Activated CD4-positive, alpha-beta T cell treated with anti-CD3 and anti-CD28 coated beads, Interleukin-2, Interleukin-6, amounts not matched to agents 100 ng/mL and 50 ng/mL, durations not matched to agents 16 hours and 8 hours (primary cell): ENCODE measurements at places on chromosomes 3 and 15.
A peak's percentile ranks its signal among the peaks of the same experiment; 100 is the strongest.

- peak; percentile 59 for DNase-seq
Measured at GRCh38 chr15:26889298-26889898, 22.5 kb downstream of the GABRA5 start.

- no peak for DNase-seq
Measured at GRCh38 chr3:189789432-189789831, 158.2 kb downstream of the TP63 start.

DNA sequence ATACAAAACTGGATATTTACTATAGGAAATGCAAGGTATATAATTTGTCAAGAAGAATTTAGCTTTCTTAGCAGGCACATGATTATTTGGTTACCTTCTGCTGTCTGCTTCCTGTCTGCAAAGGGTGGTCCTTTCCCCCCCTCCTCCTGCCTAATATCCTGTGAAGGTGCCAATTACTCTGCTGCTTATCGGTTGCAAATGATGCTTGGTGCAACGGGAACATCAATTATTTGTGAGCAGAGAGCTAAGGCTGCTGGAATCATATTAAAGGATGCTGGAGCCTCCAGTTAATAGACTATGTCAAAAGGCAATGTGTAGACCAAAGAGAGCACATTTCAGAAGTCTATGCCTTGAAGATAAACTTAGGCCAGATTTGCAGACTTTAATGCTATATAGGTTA is 443.7 kb upstream of the ONECUT1 start:
- no peak for DNase-seq

DNA sequence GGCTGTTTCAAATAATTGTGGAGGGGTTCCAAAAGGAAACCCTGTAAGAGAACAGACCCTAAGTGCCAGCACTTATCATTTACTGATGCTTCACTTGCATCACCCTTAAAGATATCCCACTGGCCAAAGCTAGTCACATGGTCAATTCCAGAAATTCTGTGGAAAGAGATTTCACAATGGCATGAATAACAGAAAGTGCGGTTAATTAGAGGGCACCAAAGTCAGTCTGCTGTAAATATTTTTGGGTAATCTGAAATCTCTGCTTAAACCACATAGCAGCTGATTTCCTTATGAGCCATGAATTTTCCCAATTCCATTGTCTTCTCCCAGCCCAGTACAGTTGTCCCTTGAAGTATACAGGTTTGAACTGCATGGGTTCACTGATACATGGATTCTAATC is 346.1 kb downstream of the SI start:
- DNase-seq = no peak

DNA sequence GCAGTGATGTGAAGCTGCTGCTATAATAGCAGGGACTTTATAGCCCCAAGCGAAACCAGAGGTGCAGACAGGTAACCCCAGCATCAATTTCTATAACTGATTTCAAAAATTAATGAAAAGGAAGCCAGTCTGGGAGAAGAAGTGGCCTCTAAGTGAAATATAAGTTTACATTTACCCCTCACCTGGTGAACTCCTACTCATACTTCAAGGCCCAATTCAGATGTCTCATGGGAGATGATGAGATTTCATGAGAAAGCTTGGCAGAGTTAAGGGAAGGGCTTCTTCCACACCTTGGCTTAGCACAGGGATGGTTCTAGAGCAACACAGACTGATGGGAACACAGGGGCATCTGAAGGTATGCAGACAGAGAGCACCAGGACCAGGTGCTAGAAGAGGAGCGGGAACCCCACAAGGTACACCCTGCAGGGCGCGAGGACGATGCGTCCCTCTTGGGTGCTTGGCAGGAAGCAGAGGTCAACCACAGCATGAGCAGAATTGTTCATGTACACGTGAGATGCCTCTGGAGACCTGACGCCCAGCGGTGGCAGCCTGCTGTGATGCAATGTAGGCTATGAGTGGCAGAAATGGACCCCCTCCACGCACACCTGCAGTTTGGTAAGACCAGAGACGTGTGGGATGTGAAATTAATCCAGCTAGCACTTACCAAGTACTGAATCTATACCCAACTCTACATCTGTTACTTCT is 102.9 kb downstream of the SRGAP3 start:
- DNase-seq = no peak

- no peak for DNase-seq
Measured at GRCh38 chr3:40358454-40358853, 28.5 kb upstream of the ENTPD3 start.

- peak; percentile 81 for DNase-seq
Measured at GRCh38 chr3:39147711-39148434, 5.5 kb downstream of the CSRNP1 start.

DNA sequence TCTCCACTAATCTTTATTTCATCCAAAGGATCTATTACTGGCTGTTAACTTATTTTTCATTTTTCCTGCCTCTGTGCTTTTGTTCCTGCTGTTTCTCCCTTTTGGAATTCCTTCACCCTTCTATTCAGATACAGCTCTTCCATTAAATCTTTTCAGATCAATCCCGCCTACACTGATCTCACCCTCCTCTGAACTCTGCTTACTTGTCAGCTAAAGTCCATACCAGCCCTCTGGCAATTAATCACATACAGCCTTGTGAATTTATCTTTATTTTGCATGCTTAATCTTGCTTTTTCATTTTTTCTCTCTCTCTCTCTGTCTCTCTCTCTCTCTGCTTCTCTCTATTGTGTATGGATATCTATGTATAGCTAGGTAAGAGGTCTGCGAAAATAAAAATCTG is 100.8 kb upstream of the UMPS start:
- no peak for DNase-seq

DNA sequence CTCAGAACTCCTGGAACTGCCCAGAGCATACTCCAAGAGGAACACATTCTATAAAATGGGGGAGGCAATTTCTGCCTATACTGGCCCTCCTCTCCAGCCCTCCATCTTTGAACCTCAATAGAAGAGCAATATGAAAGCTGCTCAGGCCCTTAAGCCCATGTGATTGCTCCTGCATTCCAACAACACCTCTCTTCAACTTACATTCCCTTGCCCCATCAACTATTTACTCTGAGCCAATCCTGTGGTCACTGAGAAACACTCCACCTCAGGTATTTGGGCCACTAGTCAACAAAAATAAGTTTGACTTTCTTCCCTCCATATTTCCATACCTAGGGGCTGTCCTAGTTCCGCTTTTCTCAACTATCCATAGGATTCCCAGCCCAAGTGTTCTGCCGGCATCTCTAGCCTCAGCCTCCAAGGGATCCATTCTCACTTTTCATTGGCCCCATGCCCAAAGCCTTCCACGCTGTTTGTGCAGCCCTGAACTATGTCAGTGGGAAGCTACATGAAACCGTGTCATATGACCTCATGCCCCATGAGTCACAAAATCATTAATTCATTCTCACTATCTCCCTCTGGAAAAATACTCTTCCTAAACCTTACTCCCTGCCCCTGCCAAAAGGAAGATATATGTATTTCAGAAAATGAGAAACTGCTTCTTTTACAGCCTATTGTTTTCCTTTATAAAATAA is 61.6 kb downstream of the GJD2 start:
- no peak for DNase-seq

- DNase-seq = no peak
Measured at GRCh38 chr3:181618260-181618659, 93.5 kb upstream of the SOX2 start.

GRCh38 chr3:169780742-169781141 is 7.5 kb downstream of the MYNN start:
- peak; percentile 41 for DNase-seq

DNA sequence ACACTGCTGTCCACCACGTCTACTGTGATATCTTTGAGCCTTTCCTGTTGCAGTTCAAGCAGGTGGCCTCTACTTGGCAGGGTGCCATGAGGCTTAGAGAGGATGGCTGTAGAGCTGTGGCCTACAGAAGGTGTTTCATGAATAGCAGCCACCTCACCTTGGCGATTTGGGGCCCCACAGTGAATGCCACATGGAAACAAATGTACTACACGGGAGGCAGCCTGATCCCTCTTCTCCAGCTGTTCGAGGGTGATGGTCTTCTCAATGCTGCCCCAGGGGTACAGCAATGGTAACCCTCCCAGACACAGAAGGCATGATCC is 70.7 kb downstream of the FAM43A start:
- no peak for DNase-seq

GRCh38 chr3:1609416-1609815 is 489.2 kb upstream of the CNTN4 start:
- no peak for DNase-seq

DNA sequence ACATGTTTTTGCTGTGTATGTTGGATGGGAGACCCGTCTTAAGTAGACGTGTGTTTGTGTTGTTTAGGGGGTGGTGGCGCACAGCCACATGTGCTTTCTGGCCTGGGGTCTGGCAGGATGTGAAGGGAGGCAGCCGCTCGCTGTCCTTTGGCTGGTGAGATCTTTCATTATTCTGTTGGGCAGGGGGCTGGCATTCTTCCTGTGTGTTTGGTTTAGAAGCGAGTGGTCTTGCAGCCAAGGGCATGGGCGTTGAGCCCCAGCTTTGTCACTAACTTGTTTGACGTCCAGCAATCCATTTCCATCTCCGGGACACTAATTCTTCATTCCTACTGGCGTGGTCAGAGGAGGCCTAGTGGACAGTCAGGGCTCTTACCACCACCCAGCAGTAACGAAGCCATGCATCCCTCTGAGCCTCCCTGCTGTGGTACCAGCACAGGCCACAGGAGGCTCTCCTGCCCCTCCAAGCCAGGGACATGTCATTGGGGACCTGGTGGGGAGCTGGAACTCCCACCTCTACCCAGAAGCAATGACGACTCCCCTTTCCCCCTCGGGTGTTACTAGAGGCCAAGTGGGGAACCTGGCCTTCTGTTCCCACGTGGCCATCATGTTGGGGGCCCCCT is 10.7 kb downstream of the THSD4 start:
- no peak for DNase-seq

GRCh38 chr3:149967086-149967685 is 3.5 kb downstream of the PFN2 start:
- peak; percentile 45 for DNase-seq

GRCh38 chr3:167978486-167978885 is 117.2 kb downstream of the GOLIM4 start:
- no peak for DNase-seq

DNA sequence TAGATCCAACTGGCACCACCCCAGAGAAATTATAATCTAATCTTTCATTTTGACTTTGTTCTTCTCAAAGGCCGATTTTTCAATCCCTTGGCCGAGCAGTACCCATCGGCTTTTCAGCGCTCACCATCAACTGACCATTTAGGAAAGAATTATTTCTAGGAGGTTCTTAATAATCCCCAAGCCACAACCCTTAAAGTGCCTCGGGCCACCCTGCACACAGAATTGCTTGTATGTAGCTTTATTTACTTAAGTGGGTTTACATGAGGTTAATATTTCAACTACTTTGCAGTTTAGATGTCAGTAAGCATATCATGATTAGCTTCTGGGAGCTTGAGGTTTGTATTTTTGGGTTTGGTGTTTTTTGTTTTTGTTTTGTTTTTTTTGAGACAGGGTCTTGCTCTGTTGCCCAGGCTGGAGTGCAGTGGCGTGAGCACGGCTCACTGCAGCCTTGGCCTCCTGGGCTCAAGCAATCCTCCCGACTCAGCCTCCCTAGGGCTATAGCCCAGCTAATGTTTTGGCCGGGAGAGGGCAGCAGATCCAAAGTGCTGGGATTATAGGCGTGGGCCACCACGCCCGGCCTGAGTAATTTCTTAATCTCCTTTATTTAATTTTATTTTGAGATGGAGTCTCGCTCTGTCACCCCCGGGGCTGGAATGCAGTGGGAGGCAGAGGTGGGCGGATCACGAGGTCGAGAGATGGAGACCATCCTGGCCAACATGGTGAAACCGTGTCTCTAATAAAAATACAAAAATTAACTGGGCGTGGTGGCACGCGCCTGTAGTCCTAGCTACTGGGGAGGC is 801 bp upstream of the CDAN1 start:
- DNase-seq = no peak

DNA sequence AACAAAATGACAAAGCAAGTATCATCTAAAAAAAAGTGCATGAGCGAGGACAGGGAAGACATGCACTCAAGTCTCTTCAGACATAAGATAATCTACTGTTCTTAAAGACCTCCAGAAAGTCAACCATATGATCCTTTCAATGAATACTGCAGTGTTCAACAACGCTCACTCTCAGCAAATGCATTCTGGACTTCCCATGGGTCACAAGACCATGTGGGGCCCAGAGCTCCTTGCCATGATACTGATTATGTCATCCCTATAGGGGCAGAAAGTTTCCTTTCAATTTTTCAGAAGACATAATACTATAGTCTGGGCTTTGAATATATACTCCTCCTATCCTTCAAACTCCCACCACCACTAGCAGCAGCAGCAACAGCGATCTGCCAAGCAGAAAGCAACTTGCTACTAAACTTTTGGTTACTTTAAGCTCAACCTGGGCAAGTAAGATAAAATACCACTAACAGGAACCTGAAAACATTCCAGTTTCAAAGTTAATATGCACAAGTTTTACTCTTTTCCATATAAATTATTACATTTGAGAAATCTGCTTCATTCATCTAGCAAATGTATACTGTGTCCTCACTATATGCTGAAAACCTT is 143.5 kb downstream of the ADAM10 start:
- DNase-seq = no peak

DNA sequence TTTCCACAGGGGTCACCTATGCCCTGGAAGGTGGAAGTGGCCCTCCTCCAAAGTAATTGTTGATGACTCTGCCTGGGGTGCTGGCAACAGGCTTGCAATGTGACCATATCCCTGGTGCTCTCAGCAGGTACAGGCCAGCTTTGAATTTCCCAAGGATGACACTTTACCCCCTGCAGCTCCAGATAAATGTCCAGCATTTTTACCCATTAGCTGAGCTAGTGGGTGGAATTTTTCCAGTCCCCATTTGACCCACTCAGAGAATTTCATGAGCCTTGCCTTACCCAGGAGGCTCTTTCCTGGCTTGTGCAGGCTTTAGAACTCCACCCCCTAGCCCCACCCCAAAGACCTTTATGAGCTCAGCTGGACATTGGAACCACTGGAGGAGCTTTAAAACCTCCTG is 77.6 kb downstream of the ST8SIA2 start:
- no peak for DNase-seq

GRCh38 chr3:128382221-128382807 is 84.4 kb downstream of the DNAJB8 start:
- no peak for DNase-seq

- no peak for DNase-seq
Measured at GRCh38 chr3:59692117-59692516, 642.3 kb upstream of the CFAP20DC start.

- DNase-seq = no peak
Measured at GRCh38 chr15:23072633-23073032, 33.3 kb upstream of the TUBGCP5 start.

GRCh38 chr3:125069452-125069851 is 13.7 kb upstream of the HEG1 start:
- DNase-seq = no peak

GRCh38 chr3:31895471-31895870 is 85.6 kb downstream of the OSBPL10 start:
- DNase-seq = no peak

GRCh38 chr3:163490119-163490518 is 1588.2 kb downstream of the SI start:
- peak; percentile 57 for DNase-seq

GRCh38 chr3:126136428-126137220 is 43.8 kb downstream of the ALDH1L1 start:
- DNase-seq = no peak

GRCh38 chr3:127264292-127264691 is 23.6 kb downstream of the PRR20G start:
- no peak for DNase-seq

GRCh38 chr3:42157540-42158538 is 66.7 kb downstream of the TRAK1 start:
- peak; percentile 64 for DNase-seq
